ENCODE measurements at places on chromosomes 6 and 20.

DNA sequence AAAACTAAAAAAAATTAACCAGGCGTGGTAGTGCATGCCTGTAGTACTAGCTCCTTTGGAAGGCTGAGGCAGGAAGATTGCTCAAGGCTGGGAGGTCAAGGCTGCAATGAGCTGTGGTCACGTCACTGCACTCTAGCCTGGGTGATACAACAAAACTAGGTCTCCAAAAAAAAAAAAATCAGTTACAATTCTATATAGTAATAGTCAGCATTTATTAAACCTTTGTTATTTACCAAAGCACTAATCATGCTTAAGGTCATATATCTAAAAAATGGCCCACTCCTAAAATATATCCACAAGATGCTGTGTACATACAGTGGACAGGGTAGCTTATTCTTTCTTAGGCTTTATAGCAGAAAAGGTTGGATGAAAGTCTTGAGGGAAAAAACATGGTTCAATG, 152.4 kb downstream of the TFAP2A start:
- no peak for DNase-seq

DNA sequence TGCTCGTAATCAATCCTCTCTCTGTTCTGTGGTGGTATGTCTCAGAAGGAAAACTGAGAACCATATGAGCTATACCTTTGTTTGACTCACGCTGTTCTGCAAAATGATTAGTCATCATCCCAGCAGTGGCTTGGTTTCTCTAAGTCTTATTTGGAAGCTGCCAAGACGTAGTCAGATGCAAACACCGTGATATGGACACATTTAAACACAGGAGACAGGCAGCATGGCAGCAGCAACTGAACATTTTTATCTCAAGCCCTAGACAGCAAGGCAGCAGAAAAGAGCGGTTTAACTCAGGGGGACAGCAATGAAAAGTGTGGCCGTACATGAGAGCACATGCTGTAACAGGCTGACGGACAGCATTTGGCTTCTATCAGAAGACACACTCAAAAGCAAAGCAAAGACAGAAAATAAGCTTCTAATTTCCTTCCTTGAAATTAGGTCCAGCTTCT, 1295.1 kb downstream of the EPHA7 start:
- no peak for DNase-seq

DNA sequence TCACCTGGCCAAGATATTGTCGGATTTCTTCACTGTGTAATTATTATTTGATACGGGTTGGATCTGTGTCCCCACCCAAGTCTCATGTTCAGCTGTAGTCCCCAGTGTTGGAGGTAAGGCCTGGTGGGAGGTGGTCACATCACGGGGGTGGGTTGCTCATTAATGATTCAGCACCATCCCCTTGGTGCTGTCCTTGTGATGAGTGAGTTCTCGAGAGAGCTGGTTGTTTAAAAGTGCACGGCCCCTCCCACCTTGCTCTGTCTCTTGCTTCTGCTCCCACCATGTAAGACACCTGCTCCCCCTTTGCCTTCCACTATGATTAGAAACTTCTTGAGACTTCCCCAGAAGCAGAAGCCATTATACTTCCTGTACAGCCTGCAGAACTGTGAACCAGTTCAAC, 173.9 kb upstream of the PMEPA1 start:
- no peak for DNase-seq

DNA sequence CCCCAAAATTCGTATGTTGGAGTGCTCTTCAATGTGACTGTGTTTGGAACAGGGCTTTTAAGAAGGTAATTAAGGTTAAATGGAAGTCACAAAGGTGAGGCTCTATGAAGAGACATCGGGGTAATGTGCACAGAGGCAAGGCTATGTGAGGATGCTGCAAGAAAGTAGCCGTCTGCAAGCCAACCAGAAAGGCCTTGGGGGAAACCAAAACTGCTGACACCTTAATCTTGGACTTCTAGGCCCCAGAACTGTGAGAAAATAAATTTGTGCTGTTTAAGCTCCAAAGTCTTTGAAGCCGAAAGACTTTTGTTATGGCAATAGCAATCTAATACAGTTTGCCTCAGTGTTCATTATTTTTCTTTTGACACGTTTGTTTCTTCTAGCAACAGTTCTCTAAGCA, 2.4 kb upstream of the IRAK1BP1 start:
- no peak for DNase-seq

DNA sequence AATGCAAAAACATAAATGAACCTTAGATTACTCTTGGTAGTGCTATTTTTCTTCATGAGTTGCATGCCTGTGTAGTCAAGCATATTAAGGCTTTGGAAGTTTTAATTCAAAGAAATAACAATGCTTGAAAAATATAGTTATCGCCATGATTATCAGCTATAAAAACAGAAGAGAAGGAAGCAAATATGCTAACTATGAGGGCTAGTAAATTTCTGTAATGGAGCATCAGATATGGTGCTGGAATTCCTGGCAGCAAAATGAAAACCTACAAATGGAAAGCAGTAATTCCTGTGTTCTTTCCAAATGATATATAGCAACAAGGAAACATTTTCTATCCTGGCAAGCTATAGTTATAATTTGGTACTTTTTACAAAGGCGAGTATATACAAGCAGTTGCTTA, 29.7 kb downstream of the DOP1A start:
- DNase-seq = no peak

DNA sequence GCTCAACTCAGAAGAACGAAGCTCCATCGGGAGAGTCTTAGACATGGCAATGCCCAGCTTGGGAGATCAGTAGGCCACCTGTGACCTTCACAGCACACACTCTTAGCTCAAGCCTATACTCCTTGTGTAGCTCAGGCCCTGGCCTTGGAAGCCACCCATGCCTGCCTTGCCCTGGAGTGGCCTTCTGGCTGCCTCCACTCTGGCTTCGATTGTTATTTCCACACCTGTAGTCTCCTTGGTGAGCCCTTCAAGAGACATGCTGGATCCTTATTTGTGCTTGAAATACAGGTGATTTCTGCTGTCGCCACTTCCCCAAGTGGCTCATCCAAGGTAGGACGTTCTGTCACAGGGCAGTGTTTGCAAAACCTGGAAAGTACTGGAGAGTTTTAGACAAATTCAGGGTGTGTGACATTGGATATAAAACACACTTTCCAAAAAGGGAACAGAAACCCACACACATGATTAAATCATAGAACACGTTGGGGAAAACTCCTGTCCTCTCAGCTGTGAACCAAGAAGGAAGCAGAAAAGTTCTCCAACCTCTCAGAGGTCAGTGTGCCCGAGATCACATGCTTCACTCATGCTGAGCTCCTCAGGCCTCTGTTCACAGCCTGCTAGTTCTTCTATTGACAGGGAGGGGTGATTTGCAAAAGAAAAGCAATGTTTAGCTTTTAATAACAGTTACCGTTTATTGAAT, 391.8 kb downstream of the CDC5L start:
- DNase-seq = no peak

DNA sequence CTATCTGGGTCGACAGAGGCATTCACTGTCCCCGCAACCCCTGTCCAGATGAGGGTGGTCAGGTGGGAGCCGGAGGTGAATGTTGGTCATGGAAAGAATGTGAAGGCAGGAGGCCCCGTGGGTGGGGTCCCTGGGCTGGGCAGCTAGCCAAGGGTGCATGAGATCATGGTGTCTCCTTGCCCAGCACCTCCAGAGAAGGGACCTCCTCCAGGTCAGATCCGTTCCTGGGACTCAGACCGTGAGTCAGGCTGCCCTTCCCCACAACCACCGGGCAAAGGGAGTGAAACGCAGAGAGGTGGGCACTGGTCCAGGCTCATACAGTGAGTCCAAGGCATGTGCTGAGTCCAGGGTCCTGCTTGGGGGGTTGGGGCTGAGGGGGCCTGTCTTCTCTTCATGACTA, 3.5 kb downstream of the FOXS1 start:
- peak; percentile 82 for DNase-seq

GRCh38 chr6:63802606-63803206, 167.1 kb downstream of the PHF3 start:
- DNase-seq = no peak

- no peak for DNase-seq
Measured at GRCh38 chr20:41158082-41158625, 20.8 kb downstream of the PLCG1 start.

DNA sequence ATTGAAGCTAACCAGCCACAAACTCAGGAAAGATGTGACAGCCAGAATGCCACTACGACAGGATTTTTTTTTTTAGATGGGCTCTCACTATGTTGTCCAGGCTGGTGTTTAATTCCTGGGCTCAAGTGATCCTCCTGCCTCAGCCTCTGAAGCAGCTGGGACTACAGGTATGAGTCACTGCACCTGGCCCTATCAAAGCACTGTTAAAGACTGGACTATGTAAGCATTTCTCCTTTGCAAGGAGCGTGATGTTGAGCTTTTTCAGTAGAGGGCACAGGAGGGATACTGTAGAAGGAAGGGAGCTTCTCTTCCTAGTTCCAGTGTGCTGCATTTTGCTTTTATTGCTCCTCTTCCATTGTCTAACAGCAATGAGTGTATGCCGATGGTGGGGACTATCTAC, 35.8 kb downstream of the ZBTB9 start:
- no peak for DNase-seq

DNA sequence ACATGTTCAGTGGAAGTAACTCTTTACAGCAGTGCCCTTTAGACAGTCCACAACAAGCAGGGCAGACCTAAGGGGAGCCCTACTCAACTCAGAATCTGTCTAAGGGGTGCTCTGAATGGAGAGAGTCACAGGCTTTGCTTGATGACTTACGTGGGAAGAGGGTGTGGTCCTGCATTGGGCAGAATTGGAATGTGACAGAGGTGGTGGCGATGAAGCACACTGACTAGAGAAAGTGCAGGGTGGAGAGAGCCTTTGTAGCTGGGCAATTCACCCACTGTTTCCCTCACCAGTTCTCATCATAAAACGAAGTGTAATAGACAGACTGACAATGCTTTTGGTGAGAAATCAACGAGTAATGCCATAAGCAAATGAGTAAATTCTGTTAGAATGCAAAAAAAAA, 11.2 kb downstream of the TP53INP2 start:
- DNase-seq = no peak

GRCh38 chr20:59825944-59826759, 107.3 kb downstream of the SYCP2 start:
- no peak for DNase-seq

GRCh38 chr6:82909551-82909950, 156.1 kb downstream of the UBE3D start:
- DNase-seq = no peak

DNA sequence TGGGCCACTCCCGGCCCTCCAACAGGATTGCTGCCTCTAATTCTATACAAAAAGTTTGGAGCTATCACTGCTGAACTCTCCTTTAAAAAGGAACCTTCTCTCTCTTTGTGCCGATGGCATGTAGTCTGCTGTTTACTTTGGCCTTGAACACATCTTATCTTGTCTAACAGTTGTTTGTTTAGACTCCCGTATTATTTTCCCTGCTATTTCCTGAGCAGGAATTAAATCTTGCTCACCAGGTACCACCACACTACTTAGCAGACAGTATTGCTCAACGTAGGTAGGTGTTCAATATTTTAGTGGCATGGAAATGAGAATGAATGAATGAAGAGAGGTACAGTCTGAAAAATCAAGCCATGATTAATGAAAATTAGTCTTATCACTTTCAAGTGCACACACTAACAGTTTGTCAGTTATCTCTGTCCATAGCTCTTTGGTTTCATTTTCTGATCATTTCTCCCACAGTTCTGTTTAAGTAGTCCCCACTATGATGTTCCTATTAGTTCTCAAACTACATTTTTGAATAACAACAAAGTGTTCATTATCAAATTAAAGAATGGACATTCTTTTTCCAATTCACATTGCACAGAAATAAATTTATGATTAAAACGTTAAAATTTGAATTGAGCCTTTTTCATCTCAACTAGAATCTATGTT, 6.8 kb upstream of the HEY2 start:
- no peak for DNase-seq

- DNase-seq = no peak
Measured at GRCh38 chr6:153103319-153103655, 27.8 kb downstream of the RGS17 start.

DNA sequence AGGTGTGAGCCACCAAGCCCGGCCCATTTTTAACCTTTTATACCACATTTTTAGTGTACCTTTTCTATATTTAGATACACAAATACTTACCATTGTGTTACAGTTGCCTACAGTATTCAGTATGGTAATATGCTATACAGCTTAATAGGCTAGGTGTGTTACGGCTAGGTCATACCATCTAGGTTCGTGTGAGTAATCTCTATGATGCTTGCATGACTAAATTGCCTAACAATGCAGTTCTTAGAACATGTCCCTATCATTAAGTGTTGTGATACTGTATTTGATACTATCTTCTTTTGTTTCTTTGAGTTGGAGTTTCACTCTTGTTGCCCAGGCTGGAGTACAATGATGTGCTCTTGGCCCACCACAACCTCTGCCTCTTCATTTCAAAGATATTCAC, 387.7 kb upstream of the SASH1 start:
- DNase-seq = no peak

GRCh38 chr6:45704056-45704800, 311.4 kb downstream of the CLIC5 start:
- no peak for DNase-seq

DNA sequence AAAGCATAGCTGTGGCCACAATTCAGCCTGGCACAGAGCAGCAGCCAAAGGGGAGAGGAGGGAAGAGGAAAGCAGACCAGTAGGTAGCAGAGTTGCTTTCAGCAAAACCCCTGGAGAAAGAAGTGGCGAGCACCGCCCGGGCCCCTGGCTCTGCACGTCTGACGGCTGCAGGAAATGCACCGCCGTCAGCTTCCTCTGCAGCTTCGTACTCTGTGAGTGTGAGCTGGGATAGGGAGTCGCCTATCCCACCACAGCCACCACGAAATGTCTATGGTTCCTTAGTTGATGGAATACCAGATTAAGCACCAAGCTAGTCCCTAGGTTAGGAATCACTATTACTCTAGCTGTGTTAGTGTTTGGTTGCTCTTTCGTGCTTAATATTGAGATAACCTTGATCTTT, 79.9 kb upstream of the NAA20 start:
- no peak for DNase-seq

DNA sequence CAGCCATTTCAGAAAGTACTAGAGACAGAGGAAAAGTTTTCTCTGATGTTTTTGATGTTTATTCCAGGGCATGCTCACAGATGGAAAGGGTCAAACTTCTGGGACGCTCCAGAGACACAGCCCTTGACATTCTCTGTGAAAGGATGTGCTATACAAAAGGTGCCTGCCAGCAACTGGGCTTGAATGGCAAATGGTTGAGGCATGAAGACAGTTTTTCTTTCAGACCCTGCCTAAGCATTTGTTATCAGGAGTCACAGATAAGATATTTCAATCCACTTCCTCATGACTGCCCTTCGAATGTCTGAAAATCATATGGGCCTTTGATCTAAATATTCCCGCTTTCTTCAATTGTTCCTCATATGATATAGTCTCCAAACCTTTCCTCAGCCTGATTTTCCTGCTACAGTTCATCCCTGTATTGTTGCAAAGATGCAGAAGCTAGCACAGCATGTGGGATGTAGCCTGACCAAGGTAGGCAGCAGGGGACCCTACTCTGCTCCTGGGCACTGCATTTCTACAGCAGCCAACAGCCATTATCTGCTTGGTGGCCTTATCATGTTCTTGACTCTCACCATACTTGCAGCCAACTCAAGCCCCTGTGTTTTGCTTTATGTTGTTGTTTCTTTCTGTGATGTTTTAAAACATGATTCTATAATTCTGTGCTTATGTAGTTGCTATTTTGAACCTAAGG, 14.6 kb upstream of the TXLNB start:
- no peak for DNase-seq

- peak; percentile 15 for DNase-seq
Measured at GRCh38 chr6:129370268-129370916, 339.6 kb downstream of the ARHGAP18 start.
